ENCODE measurements at places on chromosomes 7 and 10.

DNA sequence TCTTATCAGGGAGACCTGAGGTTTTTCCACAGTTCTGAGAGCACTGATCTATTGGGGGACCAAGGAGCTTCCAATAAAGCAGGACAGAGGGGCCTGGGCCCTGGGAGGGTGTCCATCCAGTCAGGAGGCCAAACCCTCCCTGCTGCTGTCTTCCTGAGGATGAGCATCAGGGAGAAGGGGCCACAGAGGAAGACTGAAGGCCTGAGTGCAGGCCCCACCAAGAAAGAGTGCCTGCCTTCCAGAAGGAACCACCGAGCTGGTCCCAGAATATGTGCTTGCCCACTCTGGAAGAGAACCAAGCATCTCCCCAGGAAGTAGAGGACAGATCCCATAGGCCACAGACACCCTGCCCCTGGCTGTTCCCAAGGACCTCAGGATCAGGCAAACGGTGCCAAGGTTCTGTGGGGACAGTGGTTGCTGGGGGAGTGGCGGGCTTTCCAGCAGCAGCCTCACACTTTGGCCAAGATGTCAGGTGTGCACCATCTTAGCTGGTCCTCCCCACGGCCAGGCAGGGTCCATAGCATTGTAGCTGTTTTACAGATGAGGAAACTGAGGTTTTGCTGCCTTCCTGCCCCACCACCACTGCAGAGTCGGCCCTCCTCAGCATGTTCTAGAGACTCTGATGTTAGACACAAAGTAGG is 199.4 kb downstream of the GRID1 start:
- no peak for DNase-seq

GRCh38 chr7:96697822-96698221 is 11.8 kb downstream of the SEM1 start:
- no peak for DNase-seq

DNA sequence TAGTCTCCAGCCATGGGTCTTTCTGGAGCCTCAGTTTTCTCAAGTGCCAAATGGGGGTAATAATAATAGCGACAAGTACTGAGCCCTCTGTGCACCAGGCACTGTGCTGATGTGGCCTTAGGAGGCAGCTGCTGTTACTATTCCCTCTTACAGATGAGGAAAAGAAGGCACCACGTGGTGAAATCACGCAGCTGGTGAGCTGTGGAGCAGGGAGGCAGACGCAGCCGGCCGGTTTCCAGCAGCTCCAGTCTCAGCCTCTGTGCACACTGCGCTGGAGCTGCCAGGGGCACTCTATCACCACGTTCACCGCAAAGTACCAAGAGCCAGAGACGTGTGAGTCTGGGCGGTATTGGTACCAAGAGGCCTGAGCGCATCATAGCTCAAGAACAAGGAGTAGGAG is 9.6 kb downstream of the PYROXD2 start:
- DNase-seq, result no peak

DNA sequence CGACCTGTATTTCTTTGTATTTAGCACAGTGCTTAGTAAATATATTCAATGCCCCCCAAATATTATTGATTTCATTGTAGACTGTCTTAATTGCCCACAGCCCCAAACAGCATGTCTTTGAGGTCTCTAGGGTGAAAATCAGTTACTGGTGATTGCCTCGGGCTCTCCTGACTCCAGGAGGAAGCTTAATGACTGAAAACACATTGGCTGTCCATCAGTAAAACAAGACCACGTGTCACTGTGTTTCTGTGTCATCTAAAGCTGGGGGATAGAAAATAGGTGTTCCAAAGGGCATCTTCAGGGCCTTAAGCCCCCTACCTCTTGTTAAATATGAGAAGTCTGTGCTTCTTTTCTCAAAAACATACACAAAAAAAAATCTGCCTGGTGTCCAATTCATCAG is 67.9 kb downstream of the CACNA2D1 start:
- DNase-seq, result no peak

- no peak for DNase-seq
Measured at GRCh38 chr7:13904007-13904406, 85.5 kb downstream of the ETV1 start.

DNA sequence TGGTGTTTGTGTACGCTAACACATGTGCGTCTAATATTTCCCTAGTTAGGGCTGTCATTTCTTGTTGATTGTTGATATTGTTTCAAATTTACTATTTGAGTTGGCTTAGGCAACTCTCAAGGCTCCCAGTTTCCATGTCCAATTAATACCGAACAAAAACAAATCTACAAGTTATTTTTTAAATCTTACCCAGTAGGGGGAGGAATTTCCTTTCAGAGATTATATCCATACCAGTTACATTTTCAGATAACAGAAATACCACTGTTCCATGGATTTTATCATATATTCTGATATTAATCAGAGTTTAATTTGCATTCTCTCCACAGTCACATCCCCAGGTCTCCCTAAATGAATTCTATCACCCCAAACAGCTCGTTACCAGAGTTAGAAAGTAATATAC is 7.2 kb upstream of the AKR1B10 start:
- DNase-seq, result no peak
